ENCODE measurements at places on chromosomes 4 and X.

DNA sequence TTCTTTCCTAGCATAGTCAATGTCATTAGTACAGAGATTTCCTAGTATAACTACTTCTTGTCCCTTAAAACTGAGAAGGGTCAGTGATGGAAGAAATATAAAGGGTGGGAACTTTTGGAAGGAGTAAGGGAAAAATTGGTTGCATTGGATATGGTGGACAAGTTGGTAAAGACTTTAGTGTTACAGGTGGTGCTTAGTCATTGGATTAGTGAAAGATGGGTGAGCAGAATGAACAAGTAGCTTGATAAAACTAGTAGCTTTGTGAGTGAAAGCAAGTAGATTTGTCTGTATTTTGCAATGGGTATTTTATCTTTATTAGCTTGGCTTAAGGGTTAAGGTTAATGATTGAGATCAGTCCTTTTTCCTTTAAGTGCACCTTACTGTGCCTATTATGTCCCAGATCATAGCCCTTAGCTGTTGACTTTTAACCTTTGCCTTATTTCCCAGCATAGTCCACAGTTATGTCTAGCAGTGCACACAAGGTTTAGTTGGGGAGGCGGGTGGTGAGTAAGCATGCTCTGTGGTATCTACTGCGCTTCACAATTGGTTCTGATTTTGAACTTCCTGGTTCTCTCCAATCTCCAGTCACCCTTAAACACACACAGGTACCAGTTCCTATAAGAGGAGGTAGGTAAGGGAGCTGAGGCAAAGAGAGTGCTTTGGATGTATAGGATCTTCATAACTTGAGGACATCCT lies 9.5 kb downstream of the WDR44 start:
- DNase-seq, result no peak

- DNase-seq, result no peak
These were observed 144.6 kb upstream of the KIT start for GRCh38 chr4:54513204-54513603.

DNA sequence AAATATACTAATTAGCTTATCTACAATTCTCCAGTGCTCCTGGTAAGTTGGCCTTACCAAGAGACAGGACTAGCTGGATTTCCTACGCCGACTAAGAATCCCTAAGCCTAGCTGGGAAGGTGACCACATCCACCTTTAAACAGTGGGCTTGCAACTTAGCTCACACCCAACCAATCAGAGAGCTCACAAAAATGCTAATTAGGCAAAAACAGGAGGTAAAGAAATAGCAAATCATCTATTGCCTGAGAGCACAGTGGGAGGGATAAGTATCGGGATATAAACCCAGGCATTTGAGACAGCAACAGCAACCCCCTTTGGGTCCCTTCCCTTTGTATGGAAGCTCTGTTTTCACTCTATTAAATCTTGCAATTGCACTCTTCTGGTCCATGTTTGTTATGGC lies 1025.0 kb downstream of the RAB28 start:
- no peak for DNase-seq

DNA sequence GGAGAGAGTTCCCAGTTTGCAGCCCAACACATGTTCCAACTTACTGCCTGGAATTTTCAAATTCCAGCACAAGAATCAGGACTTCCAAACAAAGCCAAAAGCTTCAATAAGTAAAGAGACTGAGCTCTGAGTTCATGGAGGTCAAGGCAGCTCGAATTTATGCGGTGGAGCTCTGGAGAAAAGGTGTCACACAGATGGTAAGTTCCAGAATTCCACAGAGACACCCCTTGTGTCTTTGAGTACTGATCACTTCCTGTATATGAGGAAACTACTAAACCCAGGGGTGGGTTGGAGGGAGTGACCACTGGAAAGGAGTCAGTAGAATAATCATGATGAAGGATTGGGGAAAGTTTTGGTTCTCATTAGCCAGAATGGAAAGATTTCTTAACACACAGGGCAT lies 118.5 kb upstream of the GUCY1A1 start:
- no peak for DNase-seq

- no peak for DNase-seq
These were observed 24.8 kb downstream of the SPRY1 start for GRCh38 chr4:123421227-123421936.

DNA sequence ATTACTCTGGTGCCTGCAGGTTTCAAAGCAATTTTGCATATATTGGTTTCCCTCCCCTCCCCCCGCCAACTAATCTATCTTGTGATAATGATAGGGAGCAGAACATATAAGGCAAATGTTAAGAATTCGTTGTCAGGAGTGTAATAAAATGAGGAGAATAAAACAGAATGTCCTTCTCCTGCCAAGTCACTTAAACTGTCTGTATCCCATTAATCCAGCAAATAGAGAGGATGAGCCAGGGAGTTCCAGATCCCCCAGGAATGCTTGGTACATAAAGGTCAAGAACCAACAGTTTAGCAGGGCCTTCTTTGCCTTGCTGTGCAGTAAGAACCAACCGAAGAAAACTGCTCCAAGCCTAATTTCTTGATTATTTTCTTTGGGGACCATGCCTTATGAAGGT lies 141.4 kb downstream of the AMELX start:
- DNase-seq, result no peak

DNA sequence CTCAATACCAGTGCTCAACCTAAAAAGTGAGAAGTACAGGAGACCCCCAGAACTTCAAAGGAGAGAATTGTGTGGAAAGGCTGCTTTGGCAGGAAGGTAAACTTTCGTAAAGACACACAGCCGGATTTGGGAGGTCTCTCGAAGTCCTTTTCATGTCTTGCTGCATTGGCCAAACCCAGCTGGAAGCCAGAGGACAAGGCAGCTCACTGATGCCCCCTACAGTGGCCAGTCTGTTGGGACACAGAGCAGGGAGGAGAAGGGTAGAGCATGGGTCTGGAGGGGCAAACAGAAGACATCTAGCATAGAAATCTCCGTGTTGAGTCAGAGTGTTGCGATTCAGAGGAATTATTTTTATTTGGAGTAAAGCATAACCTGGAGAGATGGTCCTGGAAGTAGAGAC lies 198.9 kb downstream of the ANK2 start:
- no peak for DNase-seq

GRCh38 chrX:34371754-34372153 lies 239.6 kb upstream of the FAM47A start:
- DNase-seq, result no peak

DNA sequence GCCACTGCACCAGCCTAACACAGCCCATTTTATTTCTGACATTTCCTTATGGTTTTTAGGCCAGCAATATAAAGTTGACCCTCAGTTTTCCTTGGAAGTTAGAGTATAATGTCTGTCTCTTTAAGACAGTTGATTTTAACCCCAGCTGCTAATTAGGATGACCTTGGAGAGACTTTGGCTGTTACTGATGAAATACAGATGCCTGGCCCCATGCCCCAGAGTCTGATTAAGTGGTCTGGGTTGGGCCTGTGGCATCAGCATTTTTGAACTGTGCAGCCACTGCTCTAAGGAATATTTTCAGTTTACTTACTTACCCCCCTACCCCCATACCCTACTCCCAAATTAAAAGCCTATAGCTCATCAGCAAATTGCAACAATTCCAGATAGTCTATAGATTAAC lies 85.8 kb downstream of the DCLK2 start:
- no peak for DNase-seq

- no peak for DNase-seq
These were observed 20.8 kb downstream of the IRF2 start for GRCh38 chr4:184453365-184454160.

GRCh38 chr4:108337923-108338322 lies 169.2 kb upstream of the LEF1 start:
- DNase-seq, result no peak

GRCh38 chr4:163866728-163867315 lies 372.3 kb downstream of the TMA16 start:
- no peak for DNase-seq

DNA sequence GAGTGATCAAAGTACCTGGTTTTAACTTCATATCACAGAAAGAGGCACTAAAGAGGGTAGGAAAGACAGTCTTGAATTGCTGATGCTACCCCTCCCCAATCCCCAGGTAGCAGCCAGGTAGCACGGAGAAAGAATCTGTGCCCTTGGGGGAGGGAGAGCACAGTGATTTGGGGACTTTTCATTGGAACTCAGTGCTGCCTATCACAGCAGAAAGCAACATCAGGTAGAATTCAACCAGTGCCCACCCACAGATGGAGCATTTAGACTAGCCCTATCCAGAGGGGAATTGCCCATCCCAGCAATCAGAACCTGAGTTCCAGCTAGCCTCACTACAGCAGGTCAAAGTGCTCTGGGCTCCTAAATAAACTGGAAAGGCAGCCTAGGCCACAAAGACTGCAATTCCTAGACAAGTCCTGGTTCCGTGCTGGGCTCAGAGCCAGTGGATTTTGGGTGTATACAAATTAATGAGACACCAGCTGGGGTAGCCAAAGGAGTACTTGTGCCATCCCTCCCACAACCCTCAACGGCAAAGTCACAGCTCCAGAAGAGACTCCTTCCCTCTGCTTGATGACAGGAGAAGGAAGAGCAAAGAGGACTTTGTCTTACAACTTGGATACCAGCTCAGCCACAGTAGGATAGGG lies 228.1 kb downstream of the THOC2 start:
- DNase-seq, result no peak

DNA sequence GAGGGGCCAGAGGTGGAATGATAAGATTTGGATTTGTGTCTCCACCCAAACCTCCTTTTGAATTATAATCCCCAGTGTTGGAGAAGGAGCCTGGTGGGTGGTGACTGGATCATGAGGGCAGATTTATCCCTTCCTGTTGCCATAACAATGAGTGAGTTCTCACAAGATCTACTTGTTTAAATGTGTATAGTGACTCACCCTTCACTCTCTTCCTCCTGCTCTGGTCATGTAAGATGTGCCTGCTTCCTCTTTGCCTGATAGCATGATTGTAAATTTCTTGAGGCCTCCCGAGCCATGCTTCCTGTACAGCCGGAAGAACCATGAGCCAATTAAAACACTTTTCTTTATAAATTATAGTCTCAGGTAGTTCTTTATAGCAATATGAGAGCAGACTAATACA lies 348.6 kb downstream of the AR start:
- no peak for DNase-seq

GRCh38 chrX:46649421-46650260 lies 76.1 kb downstream of the CHST7 start:
- DNase-seq, result no peak

GRCh38 chrX:103250977-103251376 lies 4.0 kb downstream of the TCEAL8 start:
- no peak for DNase-seq

DNA sequence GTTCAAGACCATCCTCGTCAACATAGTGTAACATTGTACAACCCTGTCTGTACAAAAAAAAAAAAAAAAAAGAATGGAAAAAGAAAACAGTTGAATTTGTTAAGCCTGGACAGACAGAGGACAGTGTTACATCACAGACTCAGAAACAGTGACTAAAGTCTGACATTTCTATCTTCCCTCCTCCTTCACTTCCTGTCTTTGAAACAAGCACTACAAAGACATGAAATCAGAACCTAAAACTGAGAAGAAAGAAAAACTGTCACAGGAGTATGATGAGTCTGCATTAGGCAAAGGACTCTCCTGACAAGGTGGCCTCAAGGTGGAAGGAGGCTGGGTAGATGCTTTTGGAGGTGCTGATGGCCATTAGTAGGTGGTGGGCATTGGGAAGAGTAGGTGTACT lies 126.7 kb downstream of the RBM47 start:
- DNase-seq, result no peak

GRCh38 chrX:65705439-65705838 lies 38.0 kb downstream of the MSN start:
- DNase-seq, result no peak

GRCh38 chr4:151417164-151417571 lies 8.2 kb downstream of the FHIP1A start:
- DNase-seq, result peak; percentile 68

- DNase-seq, result no peak
These were observed 30.4 kb downstream of the CCNQ start for GRCh38 chrX:153568451-153569011.

- DNase-seq, result no peak
These were observed 26.3 kb upstream of the DACH2 start for GRCh38 chrX:86121916-86122315.

GRCh38 chr4:12492730-12493393 lies 991.3 kb downstream of the RAB28 start:
- DNase-seq, result no peak

DNA sequence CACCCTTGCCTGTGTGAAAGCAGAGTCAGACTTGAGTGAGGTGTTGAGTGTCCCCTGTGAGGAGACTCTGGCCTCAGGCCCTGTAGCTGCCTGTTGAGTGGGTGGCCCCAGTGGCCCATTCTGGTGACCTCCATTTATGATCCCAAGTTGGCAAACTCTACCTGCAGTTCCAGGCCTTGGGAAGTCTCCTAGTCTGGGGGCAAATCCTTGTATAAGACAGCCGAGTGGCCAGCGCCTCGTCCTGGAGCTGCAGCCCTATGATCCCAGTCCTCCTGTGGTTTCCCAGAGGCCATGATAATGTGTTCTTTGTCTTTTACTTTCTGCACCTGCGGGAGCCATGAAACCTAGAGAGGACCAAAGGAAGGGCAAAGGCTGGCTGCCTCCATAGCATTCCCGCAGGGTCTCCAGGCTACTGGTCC lies 58.7 kb downstream of the NBDY start:
- no peak for DNase-seq

GRCh38 chr4:1503583-1504471 lies 97.6 kb upstream of the NKX1-1 start:
- peak; percentile 15 for DNase-seq

DNA sequence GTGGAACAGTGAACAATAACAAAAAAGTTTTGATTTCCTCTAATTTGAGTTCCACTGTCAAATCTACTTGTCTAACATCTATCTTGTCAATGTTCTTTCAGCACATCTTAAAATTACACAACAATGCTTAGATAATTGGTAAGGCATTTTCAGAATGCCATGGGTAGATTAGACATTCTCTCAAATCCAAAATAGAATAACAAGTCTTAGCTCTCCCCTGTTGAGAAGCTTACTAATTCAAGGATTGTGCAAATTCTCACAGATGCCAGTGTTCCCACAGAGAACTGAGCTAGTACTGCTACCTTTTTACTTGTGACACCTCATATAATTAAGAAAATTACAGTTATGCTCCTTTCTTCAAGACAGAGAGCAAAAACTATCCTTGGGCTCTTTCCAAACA lies 2442.0 kb downstream of the PCDH7 start:
- no peak for DNase-seq

DNA sequence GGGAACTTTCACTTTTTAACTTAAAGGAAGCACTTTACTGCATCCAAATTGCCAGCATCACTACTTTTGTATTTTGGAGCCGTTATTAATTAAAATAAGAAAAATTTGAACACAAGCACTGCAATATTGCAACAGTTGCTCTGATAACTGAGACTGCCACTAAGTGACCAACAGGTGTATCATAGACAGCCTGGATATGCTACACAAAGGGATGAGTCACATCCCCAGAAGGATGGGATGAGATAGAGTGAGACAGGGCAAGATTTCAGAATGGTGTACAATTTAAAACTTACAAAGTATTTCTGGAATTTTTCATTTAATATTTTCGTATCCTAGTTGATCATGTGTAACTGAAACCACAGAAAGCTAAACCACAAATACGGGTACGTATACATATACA lies 204.1 kb downstream of the MAPK10 start:
- DNase-seq, result no peak

Measured in RWPE2 (cell line).